ENCODE measurements at places on chromosomes 2 and 18.

GRCh38 chr18:24497031-24497754 is 36.8 kb downstream of the HRH4 start:
- DNase-seq, result no peak

GRCh38 chr2:150627526-150627925 is 140.1 kb upstream of the RND3 start:
- no peak for DNase-seq

DNA sequence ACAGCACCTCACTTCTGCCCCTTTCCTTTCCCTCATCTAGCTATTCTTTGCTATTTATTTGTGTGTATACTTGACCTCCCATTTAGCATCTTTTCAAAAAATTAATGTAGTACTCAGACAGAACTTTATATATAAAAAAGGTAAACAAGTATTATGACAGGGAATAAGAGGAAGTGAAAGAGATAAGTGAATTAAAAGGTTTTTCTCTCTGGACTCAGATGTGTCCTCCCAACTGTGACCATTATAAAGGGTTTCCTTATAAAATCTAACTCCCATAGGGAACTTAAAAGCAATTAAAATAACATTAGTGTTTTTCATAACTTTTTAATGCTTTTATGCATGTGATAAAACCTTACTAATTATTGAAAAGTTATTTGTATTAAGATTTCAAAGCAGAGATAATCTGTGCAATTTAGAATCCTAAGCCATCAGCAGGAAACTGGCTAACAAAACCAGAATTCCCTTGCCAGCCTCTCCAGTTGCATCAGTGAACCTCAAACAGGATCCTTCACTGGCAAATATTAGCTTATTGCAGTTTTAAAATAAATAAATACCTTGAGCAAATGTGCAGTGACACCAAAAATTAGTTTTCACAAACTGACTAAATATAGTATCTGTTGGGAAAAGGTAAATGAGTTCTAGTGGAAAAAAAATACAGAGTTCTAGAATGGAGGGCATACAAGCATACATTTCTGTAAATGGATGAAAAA is 930.7 kb downstream of the BCL11A start:
- DNase-seq, result no peak

DNA sequence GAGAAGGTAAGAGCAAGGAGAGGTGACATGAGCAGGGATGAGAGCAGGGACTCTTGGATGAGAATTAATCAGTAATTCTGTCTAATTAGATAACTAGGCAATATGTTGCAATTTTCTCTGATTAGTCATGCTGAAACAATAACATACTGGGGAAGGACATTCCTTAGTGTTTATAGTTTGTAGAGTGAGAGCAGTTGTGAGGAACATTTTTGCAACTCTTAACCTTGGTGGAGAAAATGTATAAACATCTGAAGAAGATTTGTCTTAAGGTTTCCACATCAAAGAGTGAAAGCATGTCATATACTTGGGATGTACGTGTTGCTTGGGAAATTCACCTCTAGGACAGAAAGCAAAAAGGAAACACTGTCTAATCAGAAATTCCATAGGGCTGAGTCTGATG is 955.4 kb upstream of the FANCL start:
- no peak for DNase-seq

DNA sequence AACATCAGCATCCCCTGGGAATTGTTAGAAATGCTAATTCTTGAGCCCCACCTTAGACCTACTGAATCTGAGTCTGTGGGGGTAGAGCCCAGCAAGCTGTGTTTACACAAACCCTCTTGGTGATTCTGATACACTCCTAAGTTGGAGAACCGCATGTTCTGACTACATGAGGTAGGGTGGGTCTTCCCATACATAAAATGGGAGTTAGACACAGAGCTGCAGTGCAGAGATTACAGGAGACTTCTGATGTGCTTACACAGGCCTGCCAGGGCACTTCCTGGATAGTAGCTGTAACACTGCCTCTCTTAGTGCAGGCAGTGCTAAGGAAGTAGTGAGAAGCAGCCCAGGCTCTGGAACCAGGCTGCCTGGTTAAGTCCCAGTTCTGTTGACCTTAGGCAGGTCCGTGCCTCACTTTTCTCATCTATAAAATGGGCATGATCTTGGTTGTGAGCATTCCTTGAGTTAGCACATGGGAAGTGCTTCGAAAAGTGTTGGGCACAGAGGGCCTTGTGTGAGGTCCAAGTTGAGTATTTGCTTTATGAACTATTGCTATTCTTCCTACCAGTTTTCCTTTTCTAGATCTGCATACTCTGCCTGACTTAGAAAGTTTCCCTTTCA is 67.3 kb downstream of the GLI2 start:
- DNase-seq, result no peak

DNA sequence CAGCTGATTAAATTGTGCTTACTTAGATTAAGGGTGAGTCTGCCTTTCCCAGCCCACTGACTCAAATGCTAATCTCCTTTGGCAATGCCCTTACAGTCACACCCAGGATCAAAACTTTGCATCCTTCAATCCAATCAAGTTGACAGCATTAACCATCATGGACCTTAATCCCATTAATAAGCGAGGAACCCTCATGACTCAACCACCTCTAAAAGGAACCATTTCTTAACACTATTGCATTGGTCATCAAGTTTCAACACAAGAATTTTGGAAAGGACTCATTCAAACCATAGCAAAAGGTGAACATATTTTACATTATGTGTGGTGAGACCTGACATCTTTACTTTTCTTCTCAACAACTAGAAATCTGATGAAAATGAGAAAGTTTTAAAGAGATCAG is 187.0 kb downstream of the OSR1 start:
- no peak for DNase-seq

DNA sequence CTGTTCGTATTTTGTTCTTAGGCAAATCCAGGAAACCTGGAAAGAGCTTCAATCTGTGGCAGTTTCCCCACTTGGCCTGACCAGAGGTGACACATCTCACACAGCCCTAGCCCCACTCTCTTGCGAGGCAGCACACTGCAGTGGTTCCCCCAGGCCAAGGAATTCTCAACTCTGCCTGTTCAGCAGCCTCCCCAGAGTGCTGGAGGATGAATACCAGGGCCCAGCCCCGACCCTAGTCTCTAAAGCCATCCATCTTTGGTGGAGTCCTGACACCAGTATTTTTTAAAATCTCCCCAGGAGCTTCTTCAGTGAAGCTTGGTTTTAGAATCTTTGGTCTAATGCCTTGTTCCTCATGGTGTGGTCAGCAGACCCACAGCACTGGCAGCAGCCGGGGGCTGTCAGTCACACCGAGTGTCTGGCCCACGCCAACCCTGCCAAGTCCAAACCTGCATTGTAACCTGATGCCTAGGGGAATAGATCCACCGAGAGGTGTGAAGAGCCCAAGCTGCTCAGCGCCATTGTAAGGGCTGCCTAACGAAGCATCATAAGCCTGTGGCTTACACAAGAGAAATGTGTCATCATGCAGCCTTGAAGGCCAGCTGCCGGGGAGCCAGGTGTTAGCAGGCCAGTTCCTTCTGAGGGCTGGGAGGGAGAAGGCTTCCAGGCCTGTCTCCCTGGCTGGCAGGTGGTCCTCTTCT is 428.7 kb upstream of the ID2 start:
- no peak for DNase-seq

All from stimulated activated CD4-positive, alpha-beta T cell treated with anti-CD3 and anti-CD28 coated beads, Interleukin-2, amount 100 ng/mL, for 48 hours (primary cell).